ENCODE measurements at places on chromosomes 7 and 10. TPM values are rescaled to one million over a fixed set of nuclear protein-coding genes. Genes with fewer than 3 reads are reported as not detected.
A peak's percentile ranks its signal among the peaks of the same experiment; 100 is the strongest.

PTPRZ1 gene
- 2.1 TPM for total RNA-seq

- no peak for DNase-seq
These were observed 563.4 kb downstream of the KCNMA1 start for GRCh38 chr10:77074104-77074624.

GRCh38 chr7:105521027-105521716 is 899 bp downstream of the PUS7 start:
- peak; percentile 87 for DNase-seq

GRCh38 chr10:27285093-27285492 is 44.5 kb upstream of the ACBD5 start:
- no peak for DNase-seq

UCN3 gene
- not detected for total RNA-seq

DNA sequence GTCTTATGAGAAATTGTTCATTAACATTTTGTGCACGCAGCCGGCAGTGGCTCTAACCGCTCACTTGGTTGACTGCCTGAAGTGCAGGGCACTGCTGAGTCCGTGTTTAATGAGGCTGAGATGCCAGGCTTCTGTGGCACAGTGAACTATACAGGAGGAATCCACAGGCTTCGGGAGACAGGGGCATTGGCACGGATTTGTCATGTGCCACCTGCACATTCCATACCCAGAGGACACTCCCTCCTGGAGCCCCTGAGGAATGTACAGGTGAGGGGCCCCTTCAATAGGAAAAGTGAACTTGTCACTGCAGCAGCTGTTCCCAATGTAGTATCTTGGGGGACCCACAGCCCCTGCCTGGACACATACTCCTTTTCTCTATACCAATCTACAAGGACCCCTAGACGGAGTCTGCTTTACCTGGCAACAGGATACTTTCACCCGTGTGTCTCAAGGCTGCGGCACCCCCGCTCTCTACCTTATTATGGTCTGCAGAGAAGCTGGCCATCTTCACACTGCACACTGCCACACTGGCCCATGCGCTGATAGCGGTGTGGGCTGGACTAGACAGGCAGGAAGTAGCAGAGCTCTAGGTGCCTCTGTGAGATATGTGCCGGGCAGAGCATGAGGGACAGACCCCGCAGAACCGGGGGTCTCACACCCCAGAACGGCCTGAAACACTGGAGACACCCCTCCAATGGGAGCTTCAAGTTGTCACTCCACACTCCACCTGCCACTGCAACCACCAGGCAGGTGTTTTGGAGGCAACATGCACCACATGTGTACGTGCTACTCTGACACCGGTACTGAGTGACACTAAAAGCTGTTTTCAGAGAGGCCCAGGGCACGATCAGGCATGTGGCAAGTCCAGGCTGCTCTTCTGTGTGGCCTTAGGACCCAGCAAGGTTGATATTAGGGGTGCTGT is 71.4 kb upstream of the RHEB start:
- no peak for DNase-seq
